ENCODE measurements at places on chromosomes 7 and 10.

DNA sequence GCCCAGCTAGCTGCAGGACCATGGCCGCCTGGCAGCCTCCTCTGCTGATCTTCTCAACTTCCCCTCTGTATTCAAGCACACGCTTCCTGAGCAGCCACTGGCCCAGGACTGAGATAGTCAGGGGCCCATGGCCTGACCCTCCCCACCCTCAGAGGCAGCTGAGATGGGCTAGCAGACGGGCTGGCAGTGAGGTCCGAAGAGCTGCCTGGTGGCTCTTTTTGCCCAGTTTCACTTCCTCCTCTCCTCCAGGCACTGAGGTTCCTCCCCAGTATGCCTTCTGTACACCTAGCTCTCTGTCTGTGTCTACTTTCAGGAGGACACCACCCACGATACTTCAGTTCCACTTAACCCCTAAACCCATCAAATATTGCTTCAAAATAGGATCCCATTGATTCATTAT is 395.6 kb downstream of the TNS3 start:
- H3K4me1 ChIP-seq, result no peaks in the 10 kb centered on the region
- H3K4me3 ChIP-seq, result no peak overlapping the region
- no peak overlapping the region for H3K27ac ChIP-seq

- H3K27ac ChIP-seq, result no peak overlapping the region
- DNase-seq, result peak; percentile 66
- H3K36me3 ChIP-seq, result peaks cover 4% of the 10 kb centered on the region
- peaks cover 46% of the 10 kb centered on the region for H3K27me3 ChIP-seq
- H3K4me1 ChIP-seq, result peaks cover 7% of the 10 kb centered on the region
- H3K4me3 ChIP-seq, result peak overlapping the region; percentile 81
Measured at GRCh38 chr7:97006055-97006815, 882 bp downstream of the DLX6 start.

GRCh38 chr7:136637813-136638212 is 230.6 kb upstream of the CHRM2 start:
- no peaks in the 10 kb centered on the region for H3K36me3 ChIP-seq
- no peak overlapping the region for H3K4me3 ChIP-seq
- H3K27ac ChIP-seq, result no peak overlapping the region
- no peak for DNase-seq
- H3K4me1 ChIP-seq, result no peaks in the 10 kb centered on the region
- H3K27me3 ChIP-seq, result no peaks in the 10 kb centered on the region

DNA sequence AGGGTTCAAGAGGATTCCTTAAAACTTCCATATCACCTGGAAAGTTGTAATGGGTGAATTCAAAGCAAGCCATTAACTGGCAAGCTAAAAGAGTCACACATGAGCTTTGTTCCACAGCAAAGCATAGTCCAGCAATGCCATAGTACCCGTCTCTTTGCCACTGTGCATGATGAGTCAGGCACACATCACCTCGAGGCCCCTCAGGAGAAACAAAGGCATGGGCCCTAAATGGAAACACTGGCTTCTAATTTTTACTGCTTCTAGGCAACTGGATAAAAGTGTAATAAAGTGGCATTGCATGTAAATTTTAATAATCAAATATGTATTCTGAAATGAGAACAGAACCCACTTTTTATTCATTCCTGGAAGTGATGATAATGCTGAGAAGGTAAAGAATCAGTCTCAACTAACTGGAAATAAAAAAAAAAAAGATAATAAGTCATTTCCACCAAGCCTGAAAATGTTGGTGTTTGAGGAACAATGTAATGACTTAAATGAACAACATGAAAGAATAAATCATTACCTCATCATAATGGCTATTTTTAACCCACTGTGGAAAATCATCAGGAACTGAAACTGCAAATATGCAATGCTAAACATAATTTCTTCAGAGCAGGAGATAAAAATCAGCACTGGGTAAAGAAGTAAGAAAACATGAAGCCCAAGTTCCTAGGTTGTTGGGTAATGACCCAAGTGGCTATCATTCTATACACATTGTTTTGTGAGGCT is 104.9 kb downstream of the CDK6 start:
- H3K4me1 ChIP-seq, result peaks cover 9% of the 10 kb centered on the region
- peaks cover 3% of the 10 kb centered on the region for H3K36me3 ChIP-seq
- H3K27ac ChIP-seq, result no peak overlapping the region
- H3K4me3 ChIP-seq, result no peak overlapping the region
- DNase-seq, result no peak

- DNase-seq, result no peak
- H3K4me1 ChIP-seq, result peaks cover 16% of the 10 kb centered on the region
- H3K27me3 ChIP-seq, result peaks cover 2% of the 10 kb centered on the region
- no peak overlapping the region for H3K4me3 ChIP-seq
- no peaks in the 10 kb centered on the region for H3K36me3 ChIP-seq
Measured at GRCh38 chr10:91006752-91007346, 86.0 kb upstream of the ANKRD1 start.

DNA sequence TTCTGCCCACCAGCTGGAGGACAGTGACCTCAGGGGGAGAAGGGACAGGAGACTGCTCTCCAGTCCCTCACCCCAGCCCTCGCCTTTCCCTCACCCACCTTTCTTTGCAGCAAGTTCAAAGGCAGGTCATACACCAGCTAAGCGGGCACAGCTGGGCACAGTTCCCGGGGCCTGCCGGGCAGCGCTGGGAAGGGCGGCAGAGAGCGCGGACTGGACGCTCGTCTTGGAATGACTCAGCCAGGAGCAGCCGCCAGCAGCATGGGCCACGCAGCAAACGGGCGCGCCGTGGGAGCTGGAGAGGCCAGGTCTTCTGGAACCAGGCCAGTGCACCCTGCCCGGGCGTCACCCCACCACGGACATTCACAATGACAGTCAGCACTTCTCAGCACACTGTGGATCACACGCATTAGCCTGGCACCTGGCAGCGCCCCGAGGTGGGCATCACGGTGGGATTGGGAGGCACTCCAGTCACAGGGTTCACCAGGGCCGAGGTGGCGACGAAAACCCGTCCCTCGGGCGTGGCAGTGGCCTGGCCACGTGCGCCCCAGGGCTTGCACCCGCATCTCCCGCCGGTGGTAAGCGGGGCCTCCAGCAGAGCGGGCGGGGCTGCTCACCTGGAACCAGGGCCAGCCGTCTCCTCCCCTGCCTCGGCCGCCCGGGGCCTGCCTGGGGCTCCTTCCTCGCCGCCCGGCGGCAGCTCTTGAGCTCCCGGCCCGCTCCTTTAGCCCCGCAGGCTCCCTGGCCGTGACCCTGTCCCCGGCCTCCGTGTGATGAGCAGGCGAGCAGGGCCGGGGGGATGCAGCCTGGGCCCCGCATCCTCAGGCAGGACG is 29.0 kb upstream of the WDFY4 start:
- no peak overlapping the region for H3K27ac ChIP-seq
- peaks cover 3% of the 10 kb centered on the region for H3K27me3 ChIP-seq
- H3K4me3 ChIP-seq, result no peak overlapping the region
- no peak for DNase-seq
- peaks cover 3% of the 10 kb centered on the region for H3K4me1 ChIP-seq
- no peaks in the 10 kb centered on the region for H3K36me3 ChIP-seq
